ENCODE measurements at places on chromosomes 2 and 18.

DNA sequence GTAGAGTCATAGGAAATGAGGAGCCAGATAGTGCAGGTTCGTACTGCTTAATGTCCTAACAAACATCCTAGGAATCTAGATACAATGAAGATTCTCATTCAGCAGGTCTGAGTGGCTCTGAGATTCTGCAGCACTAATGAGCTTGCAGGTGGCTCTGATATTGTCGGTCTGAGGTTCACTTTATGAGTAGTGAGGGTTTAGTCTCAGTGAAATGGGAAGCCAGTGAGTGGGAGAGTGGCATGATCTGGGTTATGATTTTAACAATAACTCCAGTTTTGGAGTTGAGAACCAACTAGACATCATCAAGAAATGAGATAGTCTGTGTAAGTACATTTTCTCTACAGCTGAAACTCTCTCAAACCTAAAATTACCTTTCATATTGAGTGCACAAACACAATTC lies 166.8 kb upstream of the SP5 start:
- DNase-seq, result no peak

- DNase-seq, result no peak
These were observed 138.9 kb downstream of the PID1 start for GRCh38 chr2:229132236-229132635.

DNA sequence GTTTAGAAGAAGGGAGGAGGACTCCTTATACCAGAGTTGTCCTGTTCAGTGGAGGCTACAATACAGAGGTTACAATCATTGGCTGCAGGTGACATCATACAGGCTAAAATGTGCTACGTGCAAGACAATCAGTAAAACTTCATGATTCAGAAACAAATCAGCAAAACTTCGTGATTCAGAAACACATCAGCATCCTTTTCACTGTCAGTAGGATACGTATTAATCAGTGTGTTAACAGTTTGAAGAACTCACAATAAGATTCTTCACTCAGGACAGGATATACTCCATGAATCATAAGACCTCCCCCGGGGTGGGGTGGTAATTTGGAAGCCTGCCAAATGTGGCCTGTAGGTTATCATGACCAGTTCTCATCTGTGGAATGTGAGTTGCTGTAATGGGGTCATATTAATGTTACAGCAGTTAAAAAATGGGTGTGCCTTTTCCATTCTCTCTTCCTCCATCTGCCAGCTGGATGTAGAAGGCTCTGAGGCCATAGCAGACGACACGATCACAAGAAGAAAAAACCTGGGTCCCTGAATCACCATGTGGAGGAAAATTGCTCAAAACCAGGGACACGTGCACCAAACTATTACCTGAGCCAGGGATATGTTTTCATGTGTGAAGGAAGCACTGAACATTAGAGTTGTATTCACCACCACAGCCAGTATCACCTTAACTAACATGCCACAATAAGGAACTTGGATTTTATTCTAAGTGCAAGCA lies 134.8 kb upstream of the CREB1 start:
- DNase-seq, result no peak

DNA sequence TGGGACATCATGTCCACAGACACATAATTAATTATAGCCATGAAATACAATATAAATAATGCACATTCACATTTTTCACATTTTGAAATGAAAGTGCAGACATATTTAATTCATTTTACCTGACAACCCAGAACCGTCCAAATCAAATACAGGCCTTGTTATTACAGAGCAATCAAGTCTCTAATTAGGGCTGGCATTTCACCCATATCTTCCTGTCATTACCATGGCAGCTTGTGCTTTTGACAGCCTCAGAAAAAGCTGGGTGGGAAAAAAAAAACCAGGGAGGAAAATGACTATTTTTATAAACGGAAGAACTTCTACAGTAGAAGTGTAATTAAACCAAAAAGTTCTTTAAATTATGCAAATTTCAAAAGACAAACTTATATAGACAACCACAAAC lies 436.4 kb downstream of the FBXO15 start:
- DNase-seq, result no peak

DNA sequence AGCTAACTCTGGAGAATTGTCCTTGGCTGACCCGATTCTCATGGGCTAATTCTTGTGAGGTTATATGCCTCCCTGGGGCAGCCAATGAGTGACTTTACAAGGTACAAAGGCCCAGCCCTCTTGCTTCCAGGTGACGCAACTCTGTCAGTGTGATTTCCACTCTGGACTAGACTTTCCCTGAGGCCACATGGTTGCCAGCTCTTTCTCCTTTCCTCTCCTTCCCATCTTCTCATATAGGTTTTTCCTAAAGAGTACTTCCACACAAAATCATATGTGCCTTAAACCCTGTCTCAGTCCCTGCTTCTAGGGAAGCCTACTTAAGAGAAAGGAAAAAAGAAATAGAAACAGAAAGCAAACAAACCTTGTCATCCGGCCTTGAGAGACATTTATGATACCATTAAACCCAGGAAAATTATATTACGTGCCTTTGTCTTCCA lies 226.2 kb upstream of the ZSWIM2 start:
- no peak for DNase-seq

DNA sequence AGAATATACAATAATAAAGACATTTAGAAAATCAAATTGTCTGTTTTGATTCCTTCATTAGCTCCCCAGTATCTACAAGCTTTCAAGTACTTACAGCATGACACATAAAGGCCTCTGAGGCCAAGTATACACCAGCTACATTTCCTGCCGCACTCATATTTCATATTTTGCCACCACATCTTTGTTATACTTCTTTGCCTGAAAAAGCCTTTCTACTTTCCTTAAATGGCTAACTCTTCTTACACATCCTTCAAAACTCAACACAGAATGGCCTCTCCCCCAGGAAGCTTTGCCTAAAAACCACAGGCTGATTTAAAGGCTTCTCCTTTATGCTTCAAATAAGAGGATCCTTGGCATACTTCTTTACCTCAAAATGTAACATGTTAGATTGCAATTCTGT lies 4.5 kb downstream of the STK17B start:
- no peak for DNase-seq

- DNase-seq, result no peak
These were observed 2.7 kb downstream of the TCF4 start for GRCh38 chr18:55585065-55585919.

DNA sequence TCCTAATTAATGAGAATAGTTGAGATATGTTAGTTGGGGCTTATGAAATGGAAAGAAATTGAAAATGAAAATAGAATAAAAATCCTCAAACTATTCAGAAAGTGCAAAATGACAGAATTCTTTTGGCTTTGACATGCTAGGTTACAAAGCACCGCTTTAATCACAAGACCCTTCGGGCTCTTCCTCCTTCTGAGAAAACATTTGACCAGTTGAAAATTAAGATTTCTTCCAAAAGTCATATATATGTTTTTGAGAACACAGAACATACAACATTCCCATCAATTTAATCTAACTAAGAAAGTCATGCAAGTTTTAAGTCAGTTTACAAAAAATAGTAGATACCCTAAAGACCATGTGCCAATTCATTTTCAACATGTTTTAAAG lies 2.2 kb upstream of the SLC40A1 start:
- DNase-seq, result no peak

- no peak for DNase-seq
These were observed 49.3 kb upstream of the CSRNP3 start for GRCh38 chr2:165420231-165420630.

DNA sequence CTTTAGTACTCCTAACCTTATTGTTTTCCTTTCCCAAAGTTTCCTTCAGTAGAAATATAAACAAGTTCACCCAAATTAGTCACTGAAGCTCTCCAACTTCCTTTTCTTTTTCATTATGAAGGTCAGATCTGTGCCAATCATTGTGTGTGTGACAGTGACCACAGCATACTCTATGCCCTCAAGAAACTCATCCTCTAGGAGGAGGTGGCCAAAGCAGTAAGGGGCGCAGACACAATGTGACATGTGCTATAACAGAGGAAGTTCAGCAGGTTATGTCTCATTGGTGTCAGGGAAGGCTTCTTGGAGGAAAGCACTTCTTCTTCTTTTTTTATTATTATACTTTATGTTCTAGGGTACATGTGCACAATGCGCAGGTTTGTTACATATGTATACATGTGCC lies 60.0 kb upstream of the PSME4 start:
- no peak for DNase-seq

GRCh38 chr2:62074233-62074632 lies 121.7 kb upstream of the B3GNT2 start:
- no peak for DNase-seq

- DNase-seq, result no peak
These were observed 308.4 kb downstream of the NAPG start for GRCh38 chr18:10834128-10834815.

- no peak for DNase-seq
These were observed 11.8 kb downstream of the GCFC2 start for GRCh38 chr2:75698918-75699317.

DNA sequence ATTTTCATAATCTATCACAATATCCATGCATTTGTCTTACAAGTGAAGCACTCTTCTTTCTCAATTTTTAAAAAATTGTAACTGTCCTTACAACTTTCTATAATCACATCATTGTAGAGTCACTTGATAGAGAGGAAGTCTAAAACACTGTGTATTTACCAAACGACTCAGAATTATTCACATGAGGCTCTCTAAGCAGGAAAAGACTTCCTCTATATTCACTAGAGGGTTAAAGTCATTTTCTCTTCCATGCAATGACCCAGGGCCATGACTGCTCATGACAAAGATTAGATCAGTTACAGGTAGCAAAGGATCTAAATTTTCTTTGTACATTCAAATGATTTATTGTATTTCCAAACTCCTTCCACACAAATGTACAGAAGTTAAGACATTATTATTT lies 9.0 kb upstream of the SLC1A4 start:
- no peak for DNase-seq

- DNase-seq, result no peak
These were observed 38.4 kb downstream of the ABCB11 start for GRCh38 chr2:168992591-168993349.

DNA sequence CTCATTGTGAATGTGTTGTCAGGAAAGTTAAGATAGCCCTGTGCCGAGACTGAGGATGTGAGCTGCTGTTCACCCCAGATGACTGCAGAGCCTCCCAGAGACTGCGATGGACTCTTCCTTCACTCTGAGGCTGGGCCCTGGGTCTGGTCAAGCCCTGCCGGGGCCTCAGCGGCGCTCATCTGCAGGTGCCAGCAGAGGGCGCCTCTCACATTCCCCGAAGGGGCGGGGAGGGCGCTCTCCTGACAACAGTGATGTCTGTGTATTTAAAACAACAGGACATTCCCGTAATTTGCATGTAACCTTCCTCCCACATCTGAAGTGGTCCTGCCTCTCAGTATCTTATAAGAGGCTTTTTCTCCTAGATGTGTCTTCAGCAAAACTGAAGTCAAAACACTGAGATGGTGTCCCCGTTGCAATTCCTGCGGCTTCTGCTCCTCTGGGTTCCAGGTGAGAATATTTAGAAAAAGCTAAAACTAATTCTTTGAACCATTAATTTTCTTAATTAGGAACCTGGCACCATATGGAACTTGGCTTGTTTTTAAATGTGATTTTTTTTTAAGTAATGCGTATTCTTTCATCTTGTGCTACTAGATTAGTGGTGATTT lies 1377.9 kb downstream of the RPIA start:
- DNase-seq, result no peak

DNA sequence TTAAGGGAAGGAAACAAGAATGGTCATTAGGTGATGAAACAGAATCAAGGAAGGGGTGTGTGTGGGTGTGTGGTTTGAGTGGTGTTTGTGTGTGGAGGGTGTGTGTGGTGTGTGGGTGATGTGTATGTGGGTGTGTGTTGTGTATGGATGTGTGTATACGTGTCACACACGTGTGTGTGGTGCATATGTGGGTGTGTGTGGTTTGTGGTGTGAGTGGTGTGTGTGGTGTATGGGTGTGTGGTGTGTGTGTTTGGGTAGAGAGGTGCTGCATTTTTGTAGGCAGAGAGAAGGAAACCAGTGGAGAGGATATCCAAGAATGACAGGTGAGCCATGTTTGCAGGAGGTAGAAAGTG lies 1.1 kb upstream of the CEP192 start:
- DNase-seq, result no peak

DNA sequence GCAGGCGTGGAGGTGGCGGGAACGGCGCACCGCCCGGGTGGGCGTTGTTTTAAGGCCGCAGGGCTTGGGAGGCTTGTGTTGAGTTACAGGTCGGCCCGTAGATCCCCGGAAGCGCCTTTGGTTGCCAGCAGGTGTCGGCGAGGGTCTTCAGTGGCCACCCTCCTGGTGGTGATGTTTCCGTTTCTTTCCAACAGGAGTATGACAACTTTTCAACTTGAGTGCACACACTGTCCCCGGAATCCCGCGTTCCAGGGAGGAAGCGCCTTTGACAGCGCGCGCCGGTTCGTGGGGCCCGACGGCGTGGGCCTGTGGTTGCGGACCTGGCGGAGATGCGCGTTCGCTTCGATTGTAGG lies 1.0 kb upstream of the HDAC4 start:
- peak; percentile 81 for DNase-seq

Data from NCI-H524 (cell line).